ENCODE measurements at places on chromosomes 2 and 18.

DNA sequence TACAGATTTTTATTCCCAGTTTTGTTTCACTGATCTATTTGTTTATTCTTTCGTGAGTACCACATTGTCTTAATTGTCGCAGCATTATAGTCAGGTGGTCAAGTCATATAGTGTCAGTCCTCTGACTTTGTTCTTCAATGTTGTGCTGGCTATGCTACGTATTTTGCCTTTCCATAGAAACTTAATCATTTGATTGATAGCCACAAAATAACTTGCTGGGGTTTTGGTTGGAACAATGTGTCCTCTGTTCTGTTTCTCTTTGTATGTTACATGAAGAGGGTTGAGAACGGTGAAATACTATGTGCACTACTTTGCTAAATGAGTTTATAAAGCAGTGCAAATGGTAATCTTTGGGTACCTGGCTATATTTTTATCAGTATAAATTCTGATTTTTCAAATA lies 64.9 kb upstream of the TTC27 start:
- DNase-seq: no peak

GRCh38 chr2:176637142-176637485 lies 367.9 kb downstream of the MTX2 start:
- no peak for DNase-seq

DNA sequence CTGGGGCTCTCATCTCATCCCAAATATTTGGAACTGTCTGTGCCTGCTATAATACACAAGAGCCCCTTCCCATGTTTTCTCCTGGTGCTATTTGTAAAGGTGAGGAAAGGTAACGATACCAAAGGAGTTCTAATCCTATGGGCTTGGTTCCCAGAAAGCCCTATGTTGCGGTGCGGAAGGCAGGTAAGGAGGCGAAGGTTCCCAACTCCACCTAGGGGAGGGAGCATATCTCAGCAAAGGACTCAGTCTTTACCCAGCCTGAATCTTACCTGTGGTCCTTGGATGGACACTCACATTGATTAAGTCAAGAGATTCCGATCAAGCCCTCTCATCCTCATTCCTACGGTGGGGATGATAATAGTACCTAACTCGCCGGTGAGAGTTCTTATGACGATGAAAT lies 140.1 kb downstream of the BCL2 start:
- DNase-seq: no peak

- no peak for DNase-seq
Observed at GRCh38 chr2:6113786-6114185, 421.6 kb downstream of the SOX11 start.

GRCh38 chr2:62119311-62119974 lies 76.5 kb upstream of the B3GNT2 start:
- DNase-seq: no peak

DNA sequence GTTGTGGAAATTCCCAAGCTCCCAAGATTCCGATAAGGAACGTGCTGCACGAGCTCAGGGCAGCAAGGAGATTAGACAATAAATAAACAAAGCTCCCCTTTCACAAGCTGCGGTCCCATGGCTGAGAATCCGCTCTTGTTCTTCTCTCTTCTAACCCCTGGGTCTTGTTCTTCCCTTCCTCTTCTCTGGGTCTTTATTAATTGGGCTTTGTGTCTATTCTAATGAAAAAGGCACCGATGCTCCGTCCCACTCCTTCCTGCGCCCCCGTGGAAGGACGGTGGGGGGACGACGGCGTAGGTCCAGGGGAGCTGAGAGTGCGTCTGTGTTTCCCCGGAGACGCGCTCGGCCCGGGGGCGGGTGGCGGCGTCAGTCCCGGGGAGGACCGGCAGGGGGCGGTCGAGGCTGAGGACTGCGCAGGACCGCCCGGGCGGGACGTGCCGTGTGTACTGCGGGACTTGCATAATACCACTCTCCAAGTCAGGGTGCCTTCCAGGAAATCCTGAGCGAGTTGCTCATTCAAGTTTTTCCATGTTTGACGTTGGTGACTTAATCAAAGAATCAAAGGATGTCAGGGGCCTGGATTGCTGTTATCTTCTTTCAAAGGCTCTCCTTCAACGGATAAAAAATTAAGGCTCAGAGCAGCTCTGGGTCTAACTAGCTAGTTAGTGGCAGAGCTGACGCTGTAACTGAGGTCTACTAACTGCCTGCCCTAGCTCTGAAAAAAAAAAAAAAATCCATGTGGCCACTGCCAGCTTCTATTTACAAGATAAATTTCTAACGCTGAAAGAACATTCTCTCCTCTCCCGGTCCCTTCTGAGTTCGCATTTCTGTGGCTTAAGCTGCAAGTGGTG lies 321.4 kb downstream of the TGIF1 start:
- no peak for DNase-seq

GRCh38 chr2:212683346-212684097 lies 144.9 kb upstream of the ERBB4 start:
- DNase-seq: no peak

DNA sequence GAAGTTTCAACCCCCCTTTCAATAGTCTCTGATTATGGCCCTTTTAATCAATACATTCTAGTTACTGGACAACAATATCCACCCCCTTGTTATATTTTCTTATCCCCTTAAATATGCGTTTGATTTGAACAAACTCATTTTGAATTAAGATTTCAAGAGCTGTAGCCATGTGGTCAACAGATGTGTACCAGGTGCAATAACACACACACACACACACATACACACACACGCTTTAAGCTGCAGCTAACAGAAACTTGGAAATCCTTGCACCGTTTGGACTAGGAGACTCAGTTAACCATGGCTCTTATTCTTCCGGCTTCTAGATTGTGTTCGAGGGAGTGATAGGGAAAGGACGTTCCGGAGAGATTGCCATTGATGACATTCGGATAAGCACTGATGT lies 82.8 kb downstream of the NRP2 start:
- no peak for DNase-seq

DNA sequence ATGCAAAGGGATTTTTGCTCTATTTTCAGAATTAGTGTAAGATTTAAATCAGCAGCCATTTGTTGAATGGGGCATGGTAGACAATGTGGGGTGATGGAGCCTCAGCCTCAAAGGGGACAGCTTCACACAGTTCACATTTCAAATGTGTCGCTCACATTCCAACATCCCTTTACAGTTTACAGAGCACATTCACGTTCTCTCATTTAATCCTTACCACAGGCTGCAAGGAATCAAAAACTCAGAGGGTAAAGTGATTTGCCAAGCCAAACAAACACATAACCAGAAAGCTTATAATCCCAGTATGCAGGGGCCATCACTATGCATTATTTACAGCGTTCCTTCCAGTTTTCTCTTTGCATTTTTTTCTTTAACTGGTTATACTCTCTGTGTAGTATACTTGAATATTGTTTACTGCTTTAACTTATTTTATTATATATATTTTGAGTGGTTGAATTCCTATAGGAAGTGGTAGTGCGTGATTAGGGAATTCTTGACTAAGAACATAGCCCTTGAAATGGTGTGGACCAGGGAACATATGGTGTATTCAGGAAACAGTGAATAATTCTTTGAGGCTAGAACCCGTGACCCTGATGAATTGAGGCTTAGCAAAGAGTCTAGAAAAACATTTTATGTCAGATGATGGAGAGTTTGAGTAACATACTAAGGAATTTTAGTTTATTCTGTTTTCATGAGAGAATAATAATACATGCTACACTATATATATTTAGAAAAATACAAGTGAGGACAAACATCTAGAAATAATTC lies 18.1 kb upstream of the TAF1B start:
- DNase-seq: no peak

- DNase-seq: no peak
Observed at GRCh38 chr18:22813648-22814328, 119.3 kb upstream of the RBBP8 start.

- no peak for DNase-seq
Observed at GRCh38 chr18:7234091-7234490, 3.2 kb downstream of the LRRC30 start.

DNA sequence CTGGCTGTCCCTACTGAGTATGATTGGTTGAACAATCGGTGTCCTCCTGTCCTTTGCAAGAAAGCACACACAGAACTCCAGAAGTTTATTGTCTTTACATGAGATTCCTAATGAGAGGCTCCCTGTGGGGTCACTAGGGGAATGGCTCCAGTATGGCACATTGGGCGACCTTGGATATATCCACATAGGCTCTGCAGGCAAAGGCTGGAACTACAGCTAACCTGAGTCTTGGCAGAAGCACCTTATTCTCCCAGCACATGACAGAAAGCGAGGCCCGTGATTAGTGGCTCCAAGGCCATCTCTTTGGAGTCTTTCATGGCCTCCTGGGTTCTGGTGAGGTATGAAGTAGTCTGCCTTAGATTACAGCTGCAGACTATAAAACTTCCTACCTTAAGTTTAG lies 49.0 kb downstream of the ZDBF2 start:
- no peak for DNase-seq

- no peak for DNase-seq
Observed at GRCh38 chr18:58803978-58804377, 60.7 kb upstream of the ZNF532 start.

DNA sequence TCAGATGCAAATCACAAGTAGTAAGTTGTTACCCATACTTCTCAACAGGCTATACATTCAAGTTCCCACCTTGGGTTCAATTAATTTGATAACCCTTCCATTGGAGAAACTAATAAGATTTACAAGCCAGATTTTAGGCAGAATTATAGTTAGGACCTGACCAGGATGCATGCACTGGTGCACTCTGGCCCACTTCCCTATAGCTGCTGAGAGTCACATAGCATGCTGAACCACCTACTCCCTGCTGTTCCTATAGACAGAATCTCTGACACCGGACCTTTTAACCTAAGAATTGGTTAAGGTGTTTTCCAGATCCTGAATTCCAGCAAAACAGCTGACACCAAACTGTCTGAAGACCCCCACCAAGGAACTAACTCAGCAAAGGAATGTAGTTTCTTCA lies 26.2 kb downstream of the FAM210A start:
- DNase-seq: no peak

DNA sequence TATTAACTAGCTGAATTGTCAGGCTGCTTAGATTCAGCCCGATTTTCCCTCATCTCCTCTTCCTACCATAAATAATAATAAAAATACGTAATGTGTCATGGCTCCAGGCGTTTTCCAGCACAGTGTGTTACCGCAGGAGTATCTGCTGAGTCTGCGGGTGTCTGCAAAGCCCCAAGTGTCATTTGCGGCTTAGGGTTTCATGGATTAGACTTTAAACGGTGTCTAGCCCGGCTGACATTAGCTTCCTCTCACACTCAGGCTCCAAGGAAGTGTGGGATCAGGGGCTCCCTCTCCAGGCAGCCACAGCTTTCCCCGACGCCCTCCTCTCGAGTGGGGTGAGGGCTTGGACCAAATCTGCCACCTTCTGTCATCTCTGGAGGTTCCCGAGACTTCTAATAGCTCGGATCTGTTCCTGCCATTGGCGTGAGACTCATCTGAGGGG lies 14.1 kb upstream of the HOXD1 start:
- DNase-seq: no peak

DNA sequence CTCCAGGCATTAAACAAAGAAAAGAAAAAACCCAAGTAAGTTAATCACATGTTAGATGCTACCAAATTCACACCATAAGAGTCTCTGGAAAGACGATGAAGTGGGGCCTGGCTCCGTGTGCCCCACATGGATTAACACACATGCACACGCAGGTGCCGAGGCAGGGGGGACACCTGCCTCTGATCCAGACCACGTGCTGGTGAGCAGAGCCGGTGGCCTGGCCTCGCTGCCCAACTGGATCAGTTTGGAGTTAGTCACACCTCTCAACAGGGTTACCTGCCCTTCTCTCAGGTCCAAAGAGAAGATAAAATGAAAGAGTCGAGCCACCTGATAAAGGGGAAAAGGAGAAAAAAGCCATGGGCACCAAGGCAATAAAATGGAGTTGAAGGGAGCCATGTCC lies 40.5 kb downstream of the MRPL35 start:
- DNase-seq: no peak

DNA sequence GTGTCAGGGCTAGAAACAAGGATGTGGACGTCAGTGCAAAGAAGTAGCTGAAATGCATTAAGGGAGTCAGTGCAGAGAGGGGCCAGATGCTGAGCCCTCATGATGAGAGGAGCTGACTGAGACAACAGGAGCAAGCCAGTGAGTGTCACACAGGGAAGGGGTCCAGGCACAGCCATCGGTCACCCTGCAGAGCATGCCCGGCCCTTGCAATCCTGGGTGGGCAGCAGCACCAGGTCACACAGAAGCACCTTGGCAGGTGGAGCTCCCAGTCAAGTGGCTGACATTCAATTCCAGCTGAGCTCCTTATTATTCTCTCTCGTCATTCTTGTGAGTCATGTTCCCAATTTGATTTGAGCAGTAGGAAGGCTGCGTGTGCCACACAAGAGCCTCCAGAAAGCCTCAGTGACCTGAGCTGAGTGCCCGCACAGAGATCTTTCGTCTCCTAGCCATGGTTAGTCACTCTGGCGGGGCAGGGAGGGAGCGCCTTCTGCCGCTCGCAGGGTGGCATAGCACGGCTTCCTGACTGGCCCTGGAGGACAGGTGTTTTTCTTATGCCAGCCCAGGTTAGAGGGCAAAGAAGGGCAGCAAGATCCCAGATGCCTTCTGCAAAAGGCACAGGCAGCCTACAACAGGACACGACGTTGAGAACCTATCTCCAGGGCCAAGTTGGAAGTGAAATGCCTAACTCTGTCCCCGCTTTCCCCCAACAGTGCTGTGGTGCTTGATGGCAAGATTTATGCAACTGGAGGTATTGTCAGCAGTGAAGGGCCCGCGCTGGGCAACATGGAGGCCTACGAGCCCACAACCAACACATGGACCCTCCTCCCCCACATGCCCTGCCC lies 220.9 kb downstream of the ATAD2B start:
- no peak for DNase-seq

GRCh38 chr18:58316396-58317342 lies 272.6 kb downstream of the NEDD4L start:
- no peak for DNase-seq

DNA sequence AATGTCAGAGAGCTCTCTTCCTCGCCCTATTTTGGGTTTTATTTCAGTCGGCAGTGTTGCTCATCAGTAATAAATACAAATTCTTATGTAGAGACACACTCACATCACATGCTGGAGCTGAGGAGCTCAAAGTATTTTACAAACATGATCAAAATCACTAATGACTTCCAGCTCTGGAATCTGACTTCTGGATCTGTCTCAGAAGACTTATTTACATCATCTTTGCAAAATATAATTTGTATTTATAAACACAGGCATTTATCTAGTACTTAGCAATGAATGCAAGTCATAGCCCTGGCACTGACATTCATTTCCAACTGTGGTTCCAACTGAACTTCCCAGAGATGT lies 327.1 kb downstream of the NCKAP5 start:
- no peak for DNase-seq

- DNase-seq: no peak
Observed at GRCh38 chr2:181121996-181122395, 141.6 kb downstream of the UBE2E3 start.

GRCh38 chr2:31523871-31524492 lies 56.8 kb downstream of the SRD5A2 start:
- DNase-seq: no peak

DNA sequence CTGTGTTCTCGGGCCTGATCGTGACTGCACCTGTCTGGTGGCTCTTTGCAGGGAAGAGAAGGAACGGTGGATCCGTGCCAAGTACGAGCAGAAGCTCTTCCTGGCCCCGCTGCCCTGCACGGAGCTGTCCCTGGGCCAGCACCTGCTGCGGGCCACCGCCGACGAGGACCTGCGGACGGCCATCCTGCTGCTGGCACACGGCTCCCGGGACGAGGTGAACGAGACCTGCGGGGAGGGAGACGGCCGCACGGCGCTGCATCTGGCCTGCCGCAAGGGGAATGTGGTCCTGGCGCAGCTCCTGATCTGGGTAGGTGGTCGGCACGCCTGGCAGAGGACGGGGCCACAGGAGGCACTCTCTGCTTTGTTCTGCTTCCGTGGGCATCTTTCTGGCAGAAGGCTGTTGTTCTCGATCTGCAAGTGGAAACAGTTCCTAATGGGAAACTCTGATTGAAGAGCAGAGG lies 48.0 kb downstream of the GBX2 start:
- DNase-seq: no peak
